RWPE2 (cell line): ENCODE measurements at places on chromosomes 7 and 10.

- DNase-seq: no peak
These were observed 94.6 kb downstream of the ELMO1 start for GRCh38 chr7:37353949-37354655.

DNA sequence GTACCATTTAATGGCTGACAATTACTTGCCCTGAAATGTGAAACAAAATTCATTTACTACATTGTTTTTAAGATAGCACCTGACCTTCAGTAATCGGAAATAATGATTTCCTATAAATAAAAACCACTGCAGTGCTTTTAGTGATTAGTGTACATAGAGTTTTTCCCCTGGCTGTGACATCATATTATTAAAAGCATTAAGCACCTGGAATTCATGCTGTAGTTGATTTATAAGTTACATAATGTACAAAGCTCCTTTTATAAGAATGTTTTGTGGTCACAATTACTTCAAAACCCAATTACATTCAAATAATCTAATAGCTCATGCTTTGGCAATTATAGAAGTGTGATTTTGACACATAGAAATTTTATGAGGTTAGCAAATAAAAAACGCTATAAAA lies 44.3 kb upstream of the EIF4H start:
- no peak for DNase-seq

DNA sequence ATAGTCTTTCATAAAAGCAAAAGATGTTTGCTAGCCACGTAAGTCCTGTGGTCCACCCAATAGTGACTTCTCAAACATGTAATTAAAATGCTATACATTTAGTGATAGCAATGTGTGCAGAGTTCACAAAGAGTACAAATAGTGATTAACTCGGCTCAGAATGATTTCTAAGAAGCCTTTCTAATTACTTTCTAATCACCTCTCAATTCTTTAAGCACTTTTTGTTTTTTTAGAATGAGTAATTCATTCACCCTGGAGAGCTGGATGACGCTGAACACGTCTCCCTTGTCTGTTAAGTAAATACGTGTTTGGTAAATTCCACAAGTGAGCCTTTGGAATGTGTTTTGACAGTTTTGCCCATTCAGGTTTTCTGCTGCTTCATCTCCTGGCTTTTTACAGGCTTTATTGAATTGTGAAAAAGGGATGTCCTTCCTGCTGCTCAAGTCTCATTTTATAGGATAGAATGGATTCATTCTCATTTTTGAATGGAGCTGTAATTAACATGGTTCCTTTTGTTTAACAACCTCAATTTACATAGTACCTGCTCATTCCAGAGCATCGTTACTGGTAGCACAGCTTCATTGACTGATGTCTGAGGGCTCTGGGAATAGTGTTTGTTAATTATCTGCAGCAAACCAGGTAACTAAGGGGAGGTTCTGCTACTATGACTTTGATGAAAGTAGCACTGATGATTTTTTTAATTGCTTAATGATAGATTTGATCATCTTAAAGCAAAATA lies 212.1 kb downstream of the VTI1A start:
- no peak for DNase-seq

DNA sequence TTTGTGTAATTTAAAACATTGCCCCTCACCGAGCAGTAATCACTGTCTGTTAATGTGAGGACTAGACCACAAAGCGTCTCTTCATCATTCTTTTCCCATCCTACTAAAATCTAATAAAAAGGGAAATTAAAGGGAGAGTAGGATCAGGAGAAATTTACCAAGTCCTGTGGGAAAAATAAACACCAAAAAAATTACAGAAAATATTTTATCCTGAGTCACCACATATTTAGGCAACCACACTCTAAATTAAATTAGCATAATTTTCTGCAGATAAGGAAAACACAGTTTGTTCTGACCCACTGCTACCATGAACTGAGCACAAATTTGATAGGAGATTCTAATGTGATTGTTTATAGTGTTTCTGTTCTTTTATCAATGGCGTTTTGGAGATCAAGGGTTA lies 49.3 kb downstream of the CCDC6 start:
- DNase-seq: no peak

DNA sequence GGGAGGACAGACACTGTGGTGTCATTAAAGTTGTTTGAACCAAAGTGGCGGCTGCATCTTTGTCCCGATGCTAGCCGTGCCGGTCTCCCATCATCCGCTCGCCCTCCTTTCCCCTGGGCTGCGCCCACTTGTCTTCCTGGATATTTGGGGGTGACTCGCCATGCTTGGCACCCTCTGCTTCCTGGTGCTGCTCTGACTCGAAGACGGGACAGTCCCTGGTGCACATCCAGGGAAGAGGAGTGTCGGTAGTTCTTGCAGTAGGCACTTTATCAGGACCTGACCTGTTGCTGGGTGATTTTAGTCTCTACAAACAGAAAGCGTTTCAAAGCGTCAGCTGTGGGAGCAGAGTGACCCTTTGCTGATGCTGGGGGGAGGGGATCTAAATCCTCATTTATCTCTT lies 68.3 kb upstream of the DNAJB6 start:
- no peak for DNase-seq

DNA sequence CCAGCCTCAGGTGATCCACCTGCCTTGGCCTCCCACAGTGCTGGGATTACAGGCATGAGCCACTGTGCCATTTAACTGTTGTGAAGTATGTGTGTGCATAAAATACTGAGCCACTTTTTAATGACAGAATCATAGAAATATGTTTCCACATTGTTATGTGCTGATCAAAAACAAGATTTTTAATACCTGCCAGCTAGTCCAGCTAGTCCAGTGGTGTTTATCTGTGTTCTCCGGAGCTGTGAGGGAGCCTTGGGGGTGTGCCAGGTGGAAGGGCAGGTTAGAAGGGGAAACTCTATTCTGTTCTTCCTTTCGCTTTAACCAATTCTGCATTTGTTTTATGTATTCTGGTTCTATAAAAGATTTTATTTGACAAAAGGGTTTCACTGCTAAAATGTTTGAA lies 7.0 kb downstream of the FAM221A start:
- no peak for DNase-seq

DNA sequence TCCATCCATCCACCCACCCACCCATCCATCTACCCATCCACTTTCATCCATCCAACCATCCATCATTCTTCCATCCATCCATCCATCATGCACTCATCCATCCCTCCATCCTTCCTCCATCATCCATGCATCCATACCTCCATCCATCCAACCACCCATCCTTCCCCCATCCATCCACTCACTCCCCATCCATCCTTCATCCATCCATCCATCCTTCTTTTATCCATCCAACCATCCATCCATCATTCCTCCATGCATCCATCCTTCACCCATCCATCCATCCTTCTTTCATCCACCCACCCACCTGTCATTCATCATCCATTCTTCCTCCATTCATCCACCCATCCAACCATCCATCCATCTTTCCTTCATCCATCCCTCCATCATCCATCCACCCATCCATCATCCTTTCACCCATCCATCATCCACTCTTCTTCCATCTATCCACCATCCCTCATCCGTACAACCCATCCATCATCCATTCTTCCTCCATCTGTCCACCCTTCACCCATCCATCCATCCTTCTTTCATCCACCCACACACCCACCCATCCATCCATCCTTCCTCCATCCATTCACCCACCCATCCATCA lies 428.2 kb downstream of the DNAJB6 start:
- no peak for DNase-seq

DNA sequence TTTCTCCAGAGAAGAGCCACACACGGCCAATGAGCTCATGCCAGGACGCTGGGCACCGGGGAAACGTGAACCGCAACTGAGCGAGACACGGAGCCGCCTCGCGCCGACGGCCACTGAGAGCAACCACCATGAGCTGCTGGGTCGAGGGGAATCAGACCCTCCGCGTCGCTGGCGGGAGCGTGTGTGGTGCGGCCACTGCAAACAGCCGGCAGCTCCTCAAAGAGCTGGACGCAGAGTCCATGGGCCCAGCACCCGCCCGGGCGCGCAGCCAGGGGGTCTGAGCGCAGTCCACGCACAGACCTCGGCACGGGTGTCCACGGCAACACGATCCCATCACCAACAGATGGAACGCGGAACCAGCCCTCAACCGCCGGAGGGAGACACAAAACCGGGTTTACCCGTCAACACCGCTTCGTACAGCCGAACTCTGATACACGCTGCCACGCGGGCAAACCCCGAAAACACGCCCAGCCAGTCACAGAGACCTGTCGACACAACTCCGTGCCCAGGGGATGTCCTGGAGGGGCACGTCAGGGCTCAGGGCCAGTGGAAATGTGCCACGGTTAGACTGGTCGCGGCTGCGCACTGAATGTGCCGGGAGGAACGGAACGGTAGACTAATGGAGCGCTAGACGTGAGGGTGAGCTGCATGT lies 147.1 kb downstream of the ELFN1 start:
- DNase-seq: no peak

GRCh38 chr7:150788474-150789269 lies 11.5 kb downstream of the TMEM176B start:
- no peak for DNase-seq

- no peak for DNase-seq
These were observed at the start of gene LDB3 for GRCh38 chr10:86668297-86669165. LDB3 (plus strand) TSS chr10:86668511; CDS start chr10:86668692, 181 bp downstream.

DNA sequence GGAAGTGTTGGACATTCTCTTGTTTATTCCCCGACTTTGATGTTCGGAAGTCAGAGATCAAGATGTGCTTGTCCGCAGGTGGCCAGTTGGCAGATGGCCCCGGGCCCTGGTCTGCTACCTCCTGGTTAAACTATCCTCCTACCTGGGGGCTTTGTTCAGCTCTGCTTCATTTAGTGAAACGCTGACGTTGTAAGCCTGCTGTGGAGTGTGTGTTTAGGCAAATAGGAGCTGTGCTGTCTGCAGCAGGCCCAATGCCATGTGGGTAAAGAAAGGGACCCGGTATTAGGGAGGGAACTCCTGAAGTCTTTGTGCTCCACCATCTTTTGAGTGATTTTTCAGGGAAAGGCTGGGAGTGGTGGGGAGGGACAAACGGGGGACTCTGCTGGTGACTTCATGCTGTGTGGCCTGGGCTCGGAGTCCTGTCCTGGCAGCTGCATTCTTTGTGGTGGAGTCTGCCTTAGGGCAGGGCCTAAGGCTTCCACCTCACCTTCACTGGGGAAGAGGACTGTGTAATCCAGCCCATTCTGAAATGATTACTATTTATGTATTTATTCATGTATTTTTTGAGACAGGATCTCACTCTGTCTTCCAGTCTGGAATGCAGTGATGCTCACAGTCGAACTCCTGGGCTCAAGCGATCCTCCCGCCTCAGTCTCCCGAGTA lies 171.1 kb upstream of the KLF6 start:
- no peak for DNase-seq

DNA sequence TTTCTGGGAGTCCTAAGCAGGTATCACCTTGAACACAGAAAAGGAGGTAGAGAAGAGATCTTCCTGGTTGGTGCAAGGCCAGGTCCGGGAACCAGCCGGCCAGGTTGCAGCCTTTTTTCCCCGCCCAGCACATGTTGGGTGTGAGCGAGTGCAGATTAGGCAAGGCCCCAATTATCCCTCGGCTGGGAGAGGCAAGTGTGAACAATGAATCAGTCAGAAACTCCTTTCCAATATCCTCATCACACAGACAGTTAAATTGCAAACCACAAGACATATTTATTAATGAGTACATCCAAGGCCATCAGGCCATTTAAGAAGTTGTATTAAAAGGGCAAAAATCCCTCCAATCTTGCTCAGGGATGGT lies 115.0 kb upstream of the AFAP1L2 start:
- DNase-seq: peak; percentile 81

GRCh38 chr7:88357781-88358525 lies 51.3 kb upstream of the STEAP4 start:
- DNase-seq: no peak

- no peak for DNase-seq
These were observed 90.1 kb downstream of the OAT start for GRCh38 chr10:124328477-124329220.

- DNase-seq: no peak
These were observed 65.7 kb downstream of the PWWP2B start for GRCh38 chr10:132462463-132463332.
